ENCODE measurements at places on chromosomes 2 and 18. TPM values are rescaled to one million over a fixed set of nuclear protein-coding genes. Genes with fewer than 3 reads are reported as not detected.

MARCHF4 gene
- total RNA-seq = 35.6 TPM

ITGA6 gene
- total RNA-seq = 52.4 TPM

TEX44 gene
- not detected for total RNA-seq

HOXD12 gene
- not detected for total RNA-seq

RAD51AP2 gene
- total RNA-seq = not detected

LOXHD1 gene
- total RNA-seq = not detected

CNGA3 gene
- total RNA-seq = not detected

TRIP12 gene
- total RNA-seq = 78.4 TPM

ERCC3 gene
- 46.3 TPM for total RNA-seq

ADD2 gene
- 22.3 TPM for total RNA-seq

IL1RL1 gene
- 0.78 TPM for total RNA-seq

KIF3C gene
- 54.9 TPM for total RNA-seq

MC5R gene
- total RNA-seq = not detected

D2HGDH gene
- 12.6 TPM for total RNA-seq

SLC5A7 gene
- total RNA-seq = not detected

KIAA2012 gene
- not detected for total RNA-seq

MEP1B gene
- not detected for total RNA-seq

PPP1R1C gene
- total RNA-seq = 0.90 TPM

MOCOS gene
- total RNA-seq = 2.7 TPM

FEV gene
- not detected for total RNA-seq

KCNS3 gene
- total RNA-seq = 1.1 TPM

LIMS4 gene
- 0.62 TPM for total RNA-seq

SPC25 gene
- total RNA-seq = 20.1 TPM

RMND5A gene
- 19.6 TPM for total RNA-seq

RESP18 gene
- total RNA-seq = not detected

NGEF gene
- 12.8 TPM for total RNA-seq
